ENCODE measurements at places on chromosomes 7 and 10. TPM values are rescaled to one million over a fixed set of nuclear protein-coding genes. Genes with fewer than 3 reads are reported as not detected.

DNA sequence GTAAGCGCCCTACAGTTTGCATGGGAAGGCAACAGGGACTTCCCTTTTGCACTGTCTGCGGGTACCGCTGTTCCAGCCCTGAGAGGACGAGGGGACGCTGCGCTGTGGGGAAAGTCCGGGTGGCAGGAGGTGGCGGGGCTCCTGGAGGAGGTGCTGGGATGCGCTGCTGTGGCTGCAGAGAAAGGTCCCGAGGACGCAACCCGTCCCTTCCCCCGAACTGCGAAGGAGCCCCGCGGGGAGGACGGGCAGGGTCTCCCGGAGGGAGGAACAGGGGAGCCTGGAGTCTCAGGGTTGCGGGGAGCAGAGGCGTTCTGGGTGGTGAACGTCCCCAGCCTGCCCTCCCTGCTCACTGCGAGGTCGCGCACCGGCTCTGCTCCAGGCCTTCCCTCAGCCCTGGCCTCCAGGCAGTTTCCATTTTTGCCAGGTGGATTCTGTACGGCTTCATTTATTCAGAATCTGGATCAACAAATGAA, 91.6 kb downstream of the CXCL12 start:
- DNase-seq: no peak

DNA sequence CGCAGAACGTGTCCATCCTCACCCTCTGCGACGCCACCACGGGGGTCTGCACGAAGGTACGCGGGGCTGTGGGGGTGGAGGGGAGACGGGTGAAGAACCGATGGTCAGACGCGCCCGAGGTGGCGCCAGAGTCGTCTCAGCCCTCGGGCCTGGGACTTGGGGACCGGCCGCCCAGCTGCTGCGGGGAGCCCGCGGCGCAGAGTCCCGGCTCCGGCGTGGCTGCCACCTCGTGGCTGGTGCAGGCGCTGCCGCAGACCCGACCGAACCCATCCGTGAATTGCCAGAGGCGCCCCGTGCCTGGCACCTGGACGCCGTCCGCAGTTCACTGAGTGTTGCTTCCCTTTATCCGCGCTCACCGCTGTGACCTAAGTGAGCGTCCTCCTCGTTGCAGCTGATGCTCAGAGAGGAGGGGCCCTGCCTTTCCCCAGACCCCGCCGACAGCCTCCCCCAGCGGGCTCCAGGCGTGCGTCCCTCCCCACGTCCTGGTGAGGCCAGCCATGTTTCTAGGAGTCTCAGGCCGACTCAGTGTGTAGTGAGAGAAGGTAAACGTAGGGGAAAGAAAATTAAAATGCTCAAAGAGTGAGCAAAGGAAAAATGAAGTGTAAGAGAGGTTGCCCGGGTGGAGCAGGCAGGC, 208.7 kb downstream of the PAXIP1 start:
- DNase-seq: peak; percentile 25

DNA sequence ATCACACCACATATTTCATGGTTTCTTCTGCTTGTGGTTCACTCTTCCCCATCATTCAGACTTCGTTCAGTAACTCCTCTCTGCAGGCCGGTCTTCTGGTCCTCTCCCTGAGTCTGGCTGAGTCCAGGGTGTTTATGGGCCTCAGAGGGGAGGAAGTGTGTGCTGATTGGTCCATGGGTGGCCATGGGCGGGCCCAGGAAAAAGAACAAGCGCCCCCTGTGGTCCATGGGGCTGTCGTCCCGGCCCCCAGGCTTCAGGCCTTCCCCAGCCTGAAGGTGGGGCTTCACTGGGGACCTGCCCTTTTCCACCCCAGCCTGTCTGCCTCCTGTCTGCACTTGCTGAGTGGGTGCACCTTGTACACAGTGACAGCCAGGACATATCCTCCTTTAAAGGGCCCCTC, 123.7 kb downstream of the VIPR2 start:
- no peak for DNase-seq

GRM3 gene
- not detected for polyA plus RNA-seq

- DNase-seq: no peak
Measured at GRCh38 chr7:105635197-105635596, 53.9 kb upstream of the EFCAB10 start.

GRCh38 chr10:89798092-89798491, 96.7 kb downstream of the KIF20B start:
- DNase-seq: no peak

- DNase-seq: no peak
Measured at GRCh38 chr10:92689663-92690210, at the start of gene HHEX. TSS of gene HHEX (plus strand) at chr10:92689955. CDS start at chr10:92689987, 32 bp downstream.

- DNase-seq: no peak
Measured at GRCh38 chr7:150997817-150998216, 7.0 kb downstream of the NOS3 start.

- no peak for DNase-seq
Measured at GRCh38 chr10:63553031-63553430, 31.8 kb downstream of the REEP3 start.

SEMA3C gene
- not detected for polyA plus RNA-seq

GRCh38 chr7:97471491-97471890, 260.4 kb upstream of the TAC1 start:
- no peak for DNase-seq

DNA sequence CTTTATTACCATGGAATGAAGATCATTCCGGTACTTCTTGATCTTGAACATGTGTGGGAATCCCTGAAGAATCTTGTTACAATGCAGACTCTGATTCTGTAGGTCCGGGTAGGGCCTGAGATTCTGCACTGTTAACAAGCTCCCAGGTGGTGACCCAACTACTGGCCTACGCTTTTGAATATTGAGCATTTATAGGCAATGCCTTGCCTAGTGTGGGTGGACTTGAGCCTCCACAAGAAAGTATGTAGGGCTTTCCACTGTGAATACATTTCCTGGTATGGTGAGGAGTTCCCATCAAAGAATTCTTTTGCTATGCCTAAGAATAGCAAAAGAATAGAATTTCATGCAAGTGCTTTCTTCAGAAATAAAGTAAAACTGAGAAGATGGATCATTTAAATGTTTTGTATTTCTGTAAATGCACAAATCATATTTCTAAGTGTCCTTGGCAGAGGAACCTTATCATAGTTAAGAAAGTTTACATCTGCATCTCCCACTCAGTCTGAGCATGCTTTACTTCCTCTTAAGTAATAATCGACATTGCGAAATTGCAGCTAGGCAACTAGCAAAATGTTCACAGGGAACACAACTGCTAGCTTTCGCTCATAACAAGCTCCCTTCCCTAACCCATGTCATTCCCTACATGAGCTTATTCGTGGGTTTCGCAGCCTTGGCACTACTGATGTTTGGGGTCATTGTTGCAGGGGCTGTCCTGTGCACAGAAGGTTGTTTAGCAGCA, 71.4 kb downstream of the AHR start:
- no peak for DNase-seq

DNA sequence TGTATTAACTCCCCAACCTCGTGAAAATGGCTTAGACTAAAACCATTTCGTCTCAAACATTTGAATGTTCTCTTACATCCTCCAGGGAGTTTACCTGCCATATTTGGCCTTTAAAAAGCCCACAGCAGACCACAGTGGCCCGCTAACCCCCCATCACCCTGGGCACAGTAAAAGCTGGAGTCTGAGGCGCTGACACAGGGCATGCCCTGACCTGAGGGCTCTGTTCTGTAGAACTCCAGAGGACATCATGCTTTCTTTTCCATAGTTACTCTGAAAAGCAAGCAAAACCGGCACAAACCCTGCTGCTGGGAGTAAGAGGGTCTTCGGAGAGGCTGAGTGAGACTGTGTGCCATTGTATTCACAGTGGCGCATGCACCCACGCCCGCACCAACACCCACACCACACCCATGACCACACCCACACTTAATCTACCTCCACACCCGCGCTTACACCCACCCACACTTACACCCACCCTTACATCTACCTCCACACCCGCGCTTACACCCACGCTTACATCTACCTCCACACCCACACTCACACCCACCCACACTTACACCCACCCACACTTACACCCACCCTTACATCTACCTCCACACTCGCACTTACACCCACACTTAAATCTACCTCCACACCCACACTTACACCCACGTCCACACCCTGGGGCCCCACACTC, 32.1 kb downstream of the LRRC27 start:
- DNase-seq: no peak

GRCh38 chr10:2985729-2986232, 81.6 kb upstream of the PFKP start:
- DNase-seq: no peak

DNA sequence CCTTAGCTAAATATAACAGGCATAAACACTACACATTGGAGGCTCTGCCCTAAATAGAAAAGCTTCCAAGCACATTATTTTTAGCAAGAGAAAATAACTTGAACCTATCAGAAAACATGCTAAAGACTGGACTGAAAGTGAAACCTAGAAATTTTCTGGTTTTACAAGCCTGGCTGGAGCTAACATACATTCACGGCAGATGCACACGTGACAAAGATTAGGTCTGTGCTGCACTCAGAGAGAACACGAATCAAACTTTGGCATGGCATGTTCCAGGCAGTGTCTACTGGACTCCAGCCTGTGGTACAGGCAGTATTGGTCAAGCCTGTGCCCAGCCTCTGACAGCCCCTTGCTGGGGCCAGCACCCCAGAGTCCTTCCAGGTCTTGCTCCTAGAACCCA, 94.1 kb upstream of the PCBD1 start:
- DNase-seq: no peak

C7orf33 gene
- polyA plus RNA-seq: not detected

GRCh38 chr10:73991884-73992245, 6.1 kb upstream of the VCL start:
- DNase-seq: peak; percentile 86

DNA sequence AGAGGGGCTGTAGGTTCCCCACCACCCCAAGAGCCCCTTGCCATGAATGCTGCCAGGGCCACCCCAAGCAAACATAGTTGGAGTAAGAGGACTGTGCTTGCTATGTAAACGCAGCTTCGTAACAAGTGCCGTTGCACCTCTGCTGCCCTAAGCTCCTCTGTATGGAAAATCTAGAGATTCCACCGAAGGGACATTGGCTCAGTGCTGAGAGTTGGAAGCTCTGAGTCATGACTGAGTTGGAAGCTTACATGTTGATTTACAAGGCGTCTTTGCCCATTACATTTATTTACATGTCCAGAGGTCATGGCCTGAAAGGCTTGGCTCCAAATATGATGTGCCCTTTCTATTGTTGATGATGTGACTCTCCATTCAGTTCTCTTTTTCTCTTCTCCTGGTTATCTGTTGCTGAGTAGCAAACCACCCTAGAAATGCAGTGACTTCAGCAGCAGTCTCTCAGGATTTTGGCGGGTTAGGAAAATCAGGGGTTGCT, 233.1 kb upstream of the TCF7L2 start:
- no peak for DNase-seq

KCTD7 gene
- 10.4 TPM for polyA plus RNA-seq

DNA sequence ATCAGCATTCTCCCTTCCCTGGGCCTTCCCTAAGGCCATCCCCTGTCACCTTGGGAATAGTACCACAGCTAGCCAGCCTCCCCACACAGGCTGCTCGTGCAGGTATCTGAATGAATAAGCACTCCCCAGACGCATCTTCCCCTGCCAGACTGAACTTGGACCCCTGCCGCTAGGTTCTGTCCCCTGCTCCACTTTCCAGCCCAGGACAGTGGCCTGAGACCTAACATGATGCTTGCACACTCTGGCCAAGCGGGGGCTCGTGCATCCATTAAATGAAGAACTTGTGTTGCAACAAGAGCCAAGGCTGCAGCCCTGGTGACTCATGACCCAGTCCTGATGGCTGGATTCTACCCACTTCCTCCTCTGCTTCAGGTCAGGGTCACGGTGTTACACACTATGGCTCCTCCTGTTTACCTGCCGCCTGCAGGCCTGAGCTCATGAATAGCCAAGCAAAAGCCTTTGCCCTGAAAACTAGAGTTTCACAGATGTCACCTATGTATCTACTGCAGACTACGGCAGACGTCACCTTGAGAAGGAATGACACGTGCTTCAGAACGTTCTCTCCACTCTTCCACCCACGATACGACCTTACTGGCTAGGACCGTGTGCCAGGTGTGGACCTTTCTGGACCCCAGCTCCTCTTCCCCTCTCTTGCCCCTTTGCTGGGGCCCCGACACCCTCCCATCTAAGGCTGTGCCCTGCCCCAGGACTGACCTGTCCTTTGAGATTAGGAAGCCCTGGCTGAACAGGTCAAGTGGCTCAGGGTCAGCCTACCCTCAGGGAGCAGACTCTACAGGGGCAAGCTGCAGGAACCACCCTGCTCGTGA, 6.5 kb downstream of the ASB13 start:
- no peak for DNase-seq
